ENCODE measurements at places on chromosomes 2 and 18.

- DNase-seq = peak; percentile 41
Observed at GRCh38 chr2:174445248-174445647, 41.6 kb downstream of the GPR155 start.

DNA sequence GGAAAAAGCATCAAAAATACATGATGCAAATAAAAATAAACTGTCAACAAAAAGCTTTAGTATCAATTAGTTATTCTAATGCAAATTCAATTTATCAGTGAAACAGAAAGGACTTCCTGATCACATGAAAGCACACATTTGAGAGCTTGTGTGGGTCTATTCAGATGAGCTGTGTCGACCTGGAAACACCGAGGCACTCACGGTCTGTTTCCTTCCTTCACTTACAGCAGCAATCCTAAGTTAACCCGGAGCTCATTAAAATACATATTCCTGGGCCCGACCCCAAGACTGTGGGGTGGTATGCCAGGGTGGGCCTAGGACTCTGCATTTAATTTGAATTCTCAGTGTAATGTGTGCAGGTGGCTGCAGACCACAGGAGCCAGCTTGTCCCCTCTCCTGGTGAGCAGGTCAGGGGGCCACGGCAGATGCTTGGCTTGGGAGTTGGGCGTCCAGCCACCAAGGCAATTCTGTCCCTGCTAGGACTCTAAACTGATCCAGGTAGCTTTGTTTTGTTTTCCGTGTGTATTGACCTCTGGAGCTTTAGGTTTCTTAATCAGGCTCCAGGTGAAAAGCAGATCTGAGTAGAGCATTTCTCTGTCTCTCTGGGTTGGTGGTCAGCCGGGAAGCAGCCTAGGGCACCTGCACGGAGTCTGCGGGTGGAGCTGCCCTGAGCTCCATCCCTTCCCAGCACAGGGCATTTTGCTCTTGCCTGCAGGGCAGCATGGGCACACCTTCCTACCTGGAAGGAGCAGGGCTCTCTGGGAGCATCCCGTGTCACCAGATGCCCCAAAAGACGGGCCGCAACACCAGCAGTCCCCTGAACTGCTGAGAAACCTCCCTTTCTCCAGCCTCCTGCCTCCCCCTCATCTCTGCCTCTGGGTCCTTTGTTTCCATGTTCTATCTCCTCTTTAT, 9.0 kb downstream of the MBP start:
- DNase-seq = no peak

GRCh38 chr2:105741174-105741573, 3.5 kb upstream of the NCK2 start:
- no peak for DNase-seq

- DNase-seq = no peak
Observed at GRCh38 chr2:108074946-108075345, 88.6 kb downstream of the SLC5A7 start.

DNA sequence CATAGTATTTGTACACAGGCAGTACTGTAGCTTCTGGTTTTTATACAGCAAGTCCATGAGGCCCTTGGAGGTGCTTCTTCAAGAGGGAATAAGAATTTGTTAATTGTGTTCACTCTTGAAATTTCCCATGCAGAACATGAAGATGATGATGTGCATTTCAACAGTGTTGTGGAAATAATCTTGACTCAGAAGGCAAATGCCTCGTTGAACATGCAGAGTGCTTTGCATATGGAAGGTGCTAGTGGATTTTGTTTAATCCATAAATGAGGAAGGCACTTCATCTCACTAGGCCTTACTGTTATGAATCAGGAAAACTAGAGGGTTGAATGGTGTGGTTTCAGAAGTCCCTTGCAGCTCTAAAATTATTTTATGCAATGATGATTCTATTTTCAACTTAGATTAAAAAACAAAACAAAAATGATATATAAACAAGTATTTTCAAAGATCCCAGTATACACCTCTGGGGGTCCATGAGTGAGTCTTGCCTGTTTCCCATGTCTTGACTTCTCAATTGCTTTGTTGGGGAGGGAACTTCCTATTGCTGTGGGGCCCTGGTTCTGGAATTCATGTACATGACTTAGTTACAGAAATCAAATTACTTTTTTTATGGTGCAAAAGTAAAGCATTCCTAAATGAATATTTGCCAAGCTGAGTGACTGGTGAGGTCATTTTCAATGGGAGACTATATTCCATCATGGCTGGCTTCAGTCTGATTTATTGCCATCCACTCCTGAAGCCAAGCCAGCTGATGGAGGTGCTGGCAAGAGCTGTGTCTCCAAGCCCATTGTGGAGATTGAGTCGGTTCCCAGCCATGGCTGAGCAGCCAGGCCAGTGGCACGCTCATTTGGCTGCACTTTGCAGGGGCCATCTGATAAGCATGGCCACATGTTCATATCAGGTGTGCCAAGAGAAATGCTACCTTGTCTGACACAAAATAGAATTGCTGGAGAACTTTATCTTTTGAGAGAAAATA, 56.5 kb downstream of the MGAT5 start:
- no peak for DNase-seq

DNA sequence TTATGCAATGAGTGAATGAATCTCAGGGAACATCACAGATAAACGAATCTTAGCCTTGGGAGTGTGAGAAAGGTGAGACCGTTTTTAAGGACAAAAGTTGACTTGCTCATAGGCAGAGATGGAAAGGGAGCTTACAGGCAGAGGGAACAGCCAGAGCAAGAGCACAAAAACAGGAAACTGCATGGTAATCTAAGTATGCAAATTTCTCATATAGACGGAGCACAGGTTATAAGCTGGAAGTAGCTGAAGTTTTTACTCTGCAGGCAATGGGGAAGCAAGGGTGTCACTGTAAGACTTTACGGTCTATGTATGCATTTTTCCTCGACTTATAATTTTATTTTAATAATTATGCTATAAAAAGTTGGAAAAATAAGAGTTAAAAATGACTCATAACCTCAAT, 44.8 kb upstream of the STRN start:
- DNase-seq = no peak

DNA sequence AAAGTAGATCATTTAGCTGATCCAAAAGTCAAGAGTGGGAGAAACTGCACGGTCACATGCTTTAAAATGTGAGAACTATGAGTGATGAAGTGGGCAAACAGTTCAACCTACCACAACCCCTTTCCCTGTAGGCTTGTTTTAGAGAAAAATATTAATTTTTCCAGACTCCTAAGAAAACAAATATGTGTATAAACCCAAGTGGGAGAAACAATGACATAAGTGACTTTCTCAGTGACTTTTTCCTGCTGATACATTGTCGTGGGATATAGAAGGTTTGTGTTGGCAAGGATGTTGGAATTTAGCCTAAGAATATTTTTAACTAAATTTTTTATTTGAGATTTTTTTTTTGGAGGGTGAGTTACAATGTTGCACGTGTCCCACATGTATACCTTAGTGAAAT, 321.7 kb downstream of the FIGN start:
- no peak for DNase-seq
